Astrocyte (in vitro differentiated cells and primary cell): ENCODE measurements at places on chromosomes 1 and 21.

GRCh38 chr1:9705337-9706093 lies 54.0 kb downstream of the PIK3CD start:
- peaks cover 19% of the 10 kb centered on the region for H3K4me1 ChIP-seq
- H3K36me3 ChIP-seq, result peaks cover 3% of the 10 kb centered on the region
- H3K27ac ChIP-seq, result peak overlapping the region; percentile 17
- no peaks in the 10 kb centered on the region for H3K27me3 ChIP-seq

DNA sequence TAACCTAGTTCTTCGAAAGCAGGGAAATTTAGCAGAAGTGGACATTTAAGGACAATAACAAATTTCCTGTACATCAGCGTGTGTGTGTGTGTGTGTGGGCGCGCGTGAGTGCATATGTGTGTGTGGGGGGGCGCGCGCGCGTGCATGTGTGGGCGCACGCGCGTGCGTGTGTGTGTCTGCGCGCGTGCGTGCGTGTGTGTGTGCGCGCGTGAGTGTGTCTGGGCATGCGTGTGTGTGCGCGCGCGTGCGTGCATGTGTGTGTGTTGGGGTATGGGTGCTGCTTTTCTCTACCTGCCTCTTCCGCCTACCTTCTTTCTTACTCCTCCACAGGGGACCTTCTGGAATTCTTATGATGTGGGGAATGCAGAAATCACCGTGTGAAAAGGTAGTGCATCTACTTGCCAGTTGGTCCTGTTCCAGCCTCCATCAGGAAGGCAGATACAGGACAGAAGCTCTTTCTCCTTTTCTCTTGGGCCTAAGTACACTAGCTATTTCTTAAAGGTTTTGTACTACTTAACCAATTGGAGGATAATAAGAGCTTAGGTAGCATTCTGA lies 165.4 kb upstream of the KCNK2 start:
- H3K4me1 ChIP-seq, result no peaks in the 10 kb centered on the region
- no peak overlapping the region for H3K27ac ChIP-seq
- H3K4me3 ChIP-seq, result no peak overlapping the region
- H3K27me3 ChIP-seq, result no peaks in the 10 kb centered on the region

DNA sequence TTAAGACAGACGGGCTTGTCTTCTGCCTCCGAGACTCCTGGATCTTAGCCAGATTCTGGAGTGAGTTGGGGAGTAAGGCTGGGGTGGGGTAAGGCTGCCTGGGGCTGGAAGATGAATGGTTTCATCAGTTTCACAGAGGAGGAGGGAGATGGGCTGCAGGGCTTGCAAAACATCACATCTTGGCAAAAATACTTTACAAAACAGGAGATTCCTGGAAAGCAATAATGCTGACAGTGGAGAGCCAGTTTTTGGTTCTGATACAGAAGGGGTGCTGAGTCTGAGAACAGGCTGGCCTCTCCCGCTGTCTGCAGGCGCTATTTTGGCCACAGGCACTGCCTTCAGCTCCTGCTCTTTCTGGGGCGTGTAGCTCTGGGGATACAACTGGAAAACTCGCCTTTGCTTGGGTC lies 83.4 kb upstream of the KCNE2 start:
- H3K36me3 ChIP-seq, result no peaks in the 10 kb centered on the region
- no peaks in the 10 kb centered on the region for H3K4me1 ChIP-seq
- no peak overlapping the region for H3K4me3 ChIP-seq
- DNase-seq, result no peak
- no peak overlapping the region for H3K27ac ChIP-seq

DNA sequence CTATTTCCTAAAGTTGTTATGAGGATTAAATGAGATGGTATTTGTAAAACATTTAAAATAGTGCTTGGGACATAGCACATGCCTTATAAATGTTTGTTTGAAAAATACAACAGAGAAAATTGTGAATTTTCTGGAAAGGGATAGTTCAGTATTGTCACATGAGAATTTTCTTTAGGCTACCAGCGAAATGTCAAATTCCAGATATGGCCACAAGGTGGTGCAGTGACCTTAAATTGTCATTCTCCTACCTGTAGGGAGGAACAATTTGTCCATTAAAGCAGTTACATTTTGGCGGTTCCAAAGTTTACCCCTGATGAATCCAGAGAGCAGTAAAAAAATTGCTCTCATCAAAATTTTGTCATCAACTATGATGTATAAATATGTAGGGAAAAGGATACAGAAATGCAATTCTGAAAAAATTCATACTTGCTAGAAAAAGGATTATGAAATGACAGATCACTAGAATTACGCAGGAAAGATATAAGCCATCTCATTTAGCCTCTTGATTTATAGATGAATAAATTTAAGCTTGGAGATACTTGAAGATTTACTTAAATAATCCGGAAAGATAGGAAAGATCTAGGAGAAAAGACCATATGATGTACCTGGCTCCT lies 50.2 kb upstream of the TSHB start:
- H3K4me1 ChIP-seq, result no peaks in the 10 kb centered on the region
- peak; percentile 25 for DNase-seq
- no peak overlapping the region for H3K4me3 ChIP-seq
- H3K27me3 ChIP-seq, result peaks cover 2% of the 10 kb centered on the region

DNA sequence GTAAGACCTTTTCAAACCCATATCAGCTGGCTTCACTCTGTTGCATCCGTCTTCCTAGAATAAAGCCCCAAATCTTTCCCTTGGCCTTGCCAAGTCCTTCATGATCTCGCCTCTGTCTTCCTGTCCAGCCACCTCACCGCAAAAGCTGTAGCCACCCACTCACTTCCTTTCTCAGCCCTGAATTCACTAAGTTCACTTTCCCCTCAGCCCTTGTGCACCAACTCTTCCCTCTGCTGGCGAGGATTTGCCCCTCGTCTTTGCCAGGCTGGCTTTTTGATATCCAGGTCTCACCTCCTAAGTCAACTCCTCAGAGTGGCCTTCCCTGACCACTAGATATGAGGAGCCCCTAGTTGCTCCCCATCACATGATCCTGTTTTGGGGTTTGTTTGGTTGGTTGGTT lies 3.9 kb upstream of the COL16A1 start:
- DNase-seq, result peak; percentile 88
- peaks cover 68% of the 10 kb centered on the region for H3K4me1 ChIP-seq
- no peak overlapping the region for H3K4me3 ChIP-seq
- H3K27ac ChIP-seq, result no peak overlapping the region
- no peaks in the 10 kb centered on the region for H3K36me3 ChIP-seq

GRCh38 chr1:57122031-57122430 lies 156.2 kb upstream of the C8B start:
- H3K36me3 ChIP-seq, result no peaks in the 10 kb centered on the region
- DNase-seq, result no peak

GRCh38 chr21:10272216-10272615 lies 249.2 kb upstream of the TPTE start:
- no peak for DNase-seq
- no peaks in the 10 kb centered on the region for H3K36me3 ChIP-seq
- H3K4me1 ChIP-seq, result no peaks in the 10 kb centered on the region
- H3K27ac ChIP-seq, result no peak overlapping the region
- H3K4me3 ChIP-seq, result no peak overlapping the region

DNA sequence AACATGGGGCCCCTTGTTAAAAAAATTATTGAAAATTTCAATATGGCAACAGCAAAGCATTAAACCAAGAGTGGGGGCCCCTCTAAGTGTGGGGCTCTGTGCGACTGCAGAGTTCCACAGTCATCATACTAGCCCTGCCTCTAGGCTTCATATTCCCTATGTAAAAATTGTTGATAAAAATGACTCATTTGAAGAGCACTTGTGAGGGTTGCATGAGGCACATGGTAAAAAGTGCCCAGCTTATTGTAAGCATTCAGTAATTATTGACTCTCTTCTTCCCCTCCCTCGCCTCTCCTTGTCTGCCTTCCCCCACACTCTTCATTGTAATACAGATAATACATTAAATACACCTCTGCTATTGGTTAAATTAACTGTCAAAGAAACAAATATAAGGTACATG lies 86.7 kb upstream of the PTBP2 start:
- no peaks in the 10 kb centered on the region for H3K36me3 ChIP-seq
- no peak overlapping the region for H3K4me3 ChIP-seq
- H3K4me1 ChIP-seq, result no peaks in the 10 kb centered on the region
- H3K27ac ChIP-seq, result no peak overlapping the region

DNA sequence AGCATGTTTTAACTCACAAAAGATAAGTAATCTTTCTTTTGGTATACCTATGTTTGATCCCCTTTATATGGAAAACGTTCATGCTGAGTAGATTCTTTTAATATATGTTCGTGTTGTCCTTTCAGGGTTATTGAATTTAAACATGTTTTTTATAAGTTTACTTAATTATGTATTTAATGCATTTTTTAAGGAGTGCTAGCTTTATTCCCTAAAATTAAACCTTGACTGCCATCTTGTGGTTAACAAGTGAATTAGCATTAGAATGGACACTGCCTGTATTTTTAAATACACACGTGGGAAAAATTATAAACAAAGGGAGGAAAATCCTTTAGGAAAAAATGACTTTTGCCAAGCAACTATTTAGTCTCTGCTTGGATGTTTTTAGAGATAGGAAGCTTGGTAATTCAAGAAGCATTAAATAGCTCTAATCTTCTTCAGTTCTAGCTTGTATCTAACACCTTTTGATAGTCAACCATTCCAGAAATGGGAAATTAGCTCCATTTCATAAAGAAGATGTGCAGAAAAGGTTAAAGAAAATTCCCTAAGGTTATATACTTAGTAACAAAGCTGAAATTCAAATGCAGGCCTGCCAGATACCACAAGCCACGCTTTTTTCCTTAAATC lies 43.0 kb downstream of the UBE2U start:
- peak; percentile 15 for DNase-seq
- H3K4me1 ChIP-seq, result peaks cover 5% of the 10 kb centered on the region
- H3K27me3 ChIP-seq, result no peaks in the 10 kb centered on the region
- H3K27ac ChIP-seq, result no peak overlapping the region
- no peaks in the 10 kb centered on the region for H3K36me3 ChIP-seq

DNA sequence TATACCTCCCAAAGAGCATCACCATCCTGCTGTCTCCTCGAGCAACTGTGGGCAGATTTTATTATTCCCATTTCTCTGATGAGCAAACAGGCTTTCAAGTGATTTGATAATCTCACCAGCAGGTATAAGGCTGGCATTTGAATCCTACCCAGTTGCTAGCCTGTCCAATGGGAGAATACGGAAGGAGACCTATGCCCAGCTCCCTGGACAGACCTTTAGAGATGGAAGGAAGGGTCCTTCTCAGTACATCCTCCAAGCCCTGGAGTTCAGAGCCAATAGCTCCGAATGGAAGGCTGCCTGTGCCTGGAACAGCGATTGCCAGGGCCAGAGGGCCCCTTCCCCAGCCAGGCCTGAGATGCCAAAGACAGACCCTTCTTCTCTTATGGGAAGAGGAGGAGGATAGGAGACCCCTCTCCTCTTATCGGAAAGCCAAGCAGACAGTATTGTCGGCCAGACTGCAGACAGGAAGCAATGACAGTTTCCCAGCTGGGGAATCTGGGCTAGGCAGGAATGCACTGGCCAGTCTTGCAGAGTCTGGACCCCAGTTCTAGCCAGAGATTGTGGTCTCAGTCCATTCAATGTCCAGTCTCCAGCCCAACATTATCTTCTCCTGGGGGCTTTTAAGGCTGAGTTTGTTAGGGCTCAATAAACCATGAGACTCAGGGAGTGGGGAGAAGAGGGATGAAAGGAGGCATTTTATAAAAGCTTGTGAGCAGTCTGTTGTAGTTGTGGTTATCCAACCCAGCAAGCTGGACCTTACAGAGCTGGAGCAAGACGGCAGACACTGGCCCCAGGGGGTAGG lies 2.0 kb downstream of the IFFO2 start:
- H3K4me3 ChIP-seq, result peak overlapping the region; percentile 71
- peaks cover 58% of the 10 kb centered on the region for H3K4me1 ChIP-seq
- H3K27ac ChIP-seq, result peak overlapping the region; percentile 10
- H3K27me3 ChIP-seq, result no peaks in the 10 kb centered on the region
- DNase-seq, result no peak
- no peaks in the 10 kb centered on the region for H3K36me3 ChIP-seq

GRCh38 chr1:89906088-89906487 lies 85.3 kb downstream of the LRRC8D start:
- no peaks in the 10 kb centered on the region for H3K27me3 ChIP-seq
- H3K36me3 ChIP-seq, result no peaks in the 10 kb centered on the region
- H3K4me3 ChIP-seq, result no peak overlapping the region
- no peak for DNase-seq
- peaks cover 50% of the 10 kb centered on the region for H3K4me1 ChIP-seq
